ENCODE measurements at places on chromosomes 2 and 18.

- no peaks in the 10 kb centered on the region for H3K4me1 ChIP-seq
- no peak overlapping the region for H3K4me3 ChIP-seq
- no peaks in the 10 kb centered on the region for H3K36me3 ChIP-seq
- no peaks in the 10 kb centered on the region for H3K27me3 ChIP-seq
- H3K27ac ChIP-seq = no peak overlapping the region
Measured at GRCh38 chr2:153404792-153405191, 73.8 kb downstream of the RPRM start.

DNA sequence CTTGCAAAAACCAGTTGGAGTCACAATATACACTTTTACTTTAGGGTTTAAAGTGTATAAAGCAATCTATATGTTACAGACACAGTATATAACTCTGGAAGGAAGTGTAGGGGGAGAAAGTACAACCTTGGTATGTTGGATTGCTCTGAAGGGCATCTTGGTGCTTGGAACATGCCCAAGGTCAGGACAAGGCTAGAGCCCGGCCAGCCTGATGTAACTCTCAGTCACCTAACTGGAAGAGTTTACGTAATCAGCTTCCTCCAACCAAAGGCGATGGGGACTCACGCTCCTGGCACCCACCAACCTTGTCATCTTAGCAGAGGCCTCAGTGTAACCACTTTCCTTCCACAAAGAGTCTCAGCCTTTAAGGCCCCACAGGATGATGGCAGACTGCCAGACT is 181.1 kb upstream of the ACAA2 start:
- H3K27me3 ChIP-seq = no peaks in the 10 kb centered on the region
- peaks cover 3% of the 10 kb centered on the region for H3K4me1 ChIP-seq

- peak overlapping the region; percentile 84 for H3K4me3 ChIP-seq
- peaks cover 53% of the 10 kb centered on the region for H3K4me1 ChIP-seq
- peaks cover 1% of the 10 kb centered on the region for H3K27me3 ChIP-seq
- peak overlapping the region; percentile 92 for H3K27ac ChIP-seq
- no peak for DNase-seq
Measured at GRCh38 chr18:76620321-76621170, 125.5 kb upstream of the ZNF516 start.

DNA sequence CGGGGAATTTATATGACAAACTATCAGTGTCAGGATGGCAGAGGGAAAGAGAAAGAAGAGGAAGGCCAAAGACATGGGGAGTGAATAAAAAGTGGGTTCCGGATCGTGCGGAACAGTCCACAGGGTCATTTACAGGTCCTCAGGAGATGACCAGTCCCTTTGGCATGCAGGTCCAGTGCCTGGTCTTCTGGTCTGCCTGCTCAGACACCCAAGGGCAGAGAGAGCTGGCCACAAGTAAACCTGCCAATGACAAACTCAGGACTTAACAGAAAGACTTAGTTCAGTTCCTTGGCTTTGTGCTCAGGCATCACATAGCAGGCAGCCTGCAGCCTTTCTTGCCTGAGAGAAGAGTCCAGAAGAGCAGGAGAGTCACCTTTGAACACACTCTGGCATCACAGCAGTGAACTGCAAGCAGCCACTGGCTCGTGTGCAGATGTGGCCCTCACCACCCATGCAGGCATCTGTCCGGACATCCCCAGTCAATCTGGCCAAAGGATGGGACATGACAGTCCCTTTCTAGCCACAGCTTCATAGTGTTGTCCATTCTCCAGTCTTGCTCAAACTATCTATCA is 14.0 kb downstream of the TMEM127 start:
- no peaks in the 10 kb centered on the region for H3K27me3 ChIP-seq
- H3K36me3 ChIP-seq = peaks cover 17% of the 10 kb centered on the region
- H3K4me1 ChIP-seq = peaks cover 31% of the 10 kb centered on the region
- H3K4me3 ChIP-seq = no peak overlapping the region
